ENCODE measurements at places on chromosomes 4 and X.

DNA sequence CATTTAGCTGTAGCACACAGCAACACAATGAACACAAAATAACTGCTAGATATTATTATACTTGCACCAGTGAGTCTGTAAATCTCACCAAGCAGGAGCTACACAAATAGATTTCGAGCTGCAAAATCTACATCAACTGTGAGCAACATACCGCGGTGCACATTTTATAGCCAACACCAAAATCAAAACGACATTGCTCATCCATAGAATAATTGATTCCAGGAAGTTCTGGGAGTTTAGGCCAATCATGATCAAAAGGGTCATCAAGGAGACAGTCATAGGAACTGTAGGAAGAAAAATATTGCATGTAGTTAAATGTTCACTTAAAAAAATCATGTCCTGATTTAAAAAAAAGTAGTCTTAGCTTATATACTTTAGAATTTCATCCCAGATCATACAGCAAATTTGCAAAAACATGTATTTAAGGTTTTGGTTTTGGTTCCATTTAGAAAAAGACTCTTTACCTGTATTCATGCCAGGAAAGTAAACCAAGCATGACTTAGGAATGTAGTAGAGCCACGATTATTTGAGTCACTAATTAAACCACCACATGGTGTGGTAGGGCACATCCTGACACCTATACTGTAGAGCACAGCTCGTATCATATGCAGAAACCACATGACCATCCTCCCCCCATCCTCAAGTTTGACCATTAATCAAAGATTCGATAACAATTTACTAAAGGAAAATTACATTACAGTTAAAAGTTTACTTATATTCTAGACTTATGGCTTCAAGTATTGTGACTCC lies 250.4 kb downstream of the ADAMTS3 start:
- DNase-seq: no peak

DNA sequence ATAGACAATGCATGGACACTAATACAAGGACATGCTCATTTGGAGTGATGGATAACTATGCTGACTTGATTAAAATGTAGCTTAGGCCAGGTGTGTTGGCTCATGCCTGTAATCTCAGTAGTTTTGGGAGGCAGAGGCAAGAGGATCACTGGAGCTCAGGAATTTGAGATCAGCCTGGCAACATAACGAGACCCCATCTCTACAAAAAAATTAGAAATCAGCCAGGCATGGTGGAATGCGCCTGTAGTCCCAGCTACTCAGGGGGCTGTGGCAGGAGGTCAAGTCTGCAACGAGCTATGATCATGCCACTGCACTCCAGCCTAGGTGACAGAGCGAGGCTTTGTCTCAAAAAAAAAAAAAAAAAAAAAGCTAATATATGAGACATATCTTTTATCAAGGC lies 196.3 kb downstream of the FBXW7 start:
- DNase-seq: no peak

- DNase-seq: no peak
Measured at GRCh38 chrX:139762400-139763183, 54.6 kb upstream of the MCF2 start.

DNA sequence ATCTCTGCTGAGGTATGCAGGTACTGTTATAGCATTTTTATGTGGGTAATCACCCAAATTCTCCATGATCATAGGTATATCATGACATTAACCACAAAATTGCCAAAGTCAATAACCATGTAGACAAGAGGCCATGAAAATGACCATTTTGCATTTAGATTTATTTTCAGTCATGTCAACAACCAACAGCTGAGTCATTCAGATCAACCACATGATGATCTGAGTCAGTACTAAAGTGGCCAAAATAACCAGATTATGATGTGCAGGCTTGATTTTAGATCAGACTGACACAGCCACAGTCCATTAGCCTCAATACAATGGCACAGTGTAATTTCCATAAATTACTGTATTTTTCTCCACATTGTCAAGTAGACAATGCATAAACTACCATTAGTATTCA lies 240.5 kb downstream of the GRIA3 start:
- no peak for DNase-seq

GRCh38 chr4:152970102-152970820 lies 34.1 kb downstream of the FHDC1 start:
- DNase-seq: no peak

DNA sequence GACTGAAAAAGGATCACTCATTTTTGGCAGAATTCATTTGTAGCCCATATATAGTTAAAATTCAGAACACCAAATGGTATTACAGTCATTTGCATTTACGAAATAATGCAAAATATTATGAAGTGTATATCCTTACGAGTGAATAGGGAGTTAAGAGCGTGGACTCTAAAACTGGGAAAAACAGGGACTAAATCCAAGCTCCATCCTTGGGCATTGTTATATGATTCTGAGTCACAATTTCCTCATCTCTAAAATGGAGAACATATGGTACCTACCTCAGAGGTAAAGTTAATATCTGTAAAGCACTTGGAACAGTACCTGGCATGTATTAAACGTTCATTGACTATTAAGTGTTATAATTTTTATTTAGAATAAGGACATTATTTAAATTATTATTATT lies 106.3 kb downstream of the ZAR1 start:
- no peak for DNase-seq

- no peak for DNase-seq
Measured at GRCh38 chr4:184019076-184019475, 114.0 kb downstream of the STOX2 start.

GRCh38 chrX:3177851-3178250 lies 136.6 kb downstream of the ARSF start:
- no peak for DNase-seq

Measured in NCI-H2107 (cell line).